Right cardiac atrium (tissue), 5 donors: ENCODE measurements at places on chromosomes 3 and 15. TPM values are rescaled to one million over a fixed set of nuclear protein-coding genes. Genes with fewer than 3 reads are reported as not detected.

B3GALNT1 gene
- 89.6 TPM for total RNA-seq

PRR20G gene
- not detected for total RNA-seq

DNA sequence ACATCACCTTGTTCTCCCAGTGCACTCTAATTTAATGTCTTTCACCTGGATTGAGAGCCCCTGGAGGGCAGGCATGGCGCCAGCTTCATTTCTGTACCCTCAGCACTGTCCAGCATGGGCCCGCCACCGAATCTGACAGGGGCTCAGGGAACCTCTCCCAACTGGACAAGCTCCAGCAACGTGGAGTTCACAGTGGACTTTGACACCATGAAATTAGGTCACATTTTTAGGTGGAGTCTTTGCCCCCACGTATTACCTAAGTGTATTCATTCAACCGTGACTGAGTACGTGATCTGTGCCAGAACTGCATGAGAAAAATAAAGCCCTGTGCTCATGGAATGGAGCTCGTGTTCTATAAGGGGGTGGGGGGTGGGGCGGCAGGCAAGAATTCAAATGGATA lies 94.1 kb upstream of the ATP2B2 start:
- DNase-seq, result no peak

- no peak for DNase-seq
Observed at GRCh38 chr15:82641129-82641798, 5.9 kb downstream of the CPEB1 start.

DNA sequence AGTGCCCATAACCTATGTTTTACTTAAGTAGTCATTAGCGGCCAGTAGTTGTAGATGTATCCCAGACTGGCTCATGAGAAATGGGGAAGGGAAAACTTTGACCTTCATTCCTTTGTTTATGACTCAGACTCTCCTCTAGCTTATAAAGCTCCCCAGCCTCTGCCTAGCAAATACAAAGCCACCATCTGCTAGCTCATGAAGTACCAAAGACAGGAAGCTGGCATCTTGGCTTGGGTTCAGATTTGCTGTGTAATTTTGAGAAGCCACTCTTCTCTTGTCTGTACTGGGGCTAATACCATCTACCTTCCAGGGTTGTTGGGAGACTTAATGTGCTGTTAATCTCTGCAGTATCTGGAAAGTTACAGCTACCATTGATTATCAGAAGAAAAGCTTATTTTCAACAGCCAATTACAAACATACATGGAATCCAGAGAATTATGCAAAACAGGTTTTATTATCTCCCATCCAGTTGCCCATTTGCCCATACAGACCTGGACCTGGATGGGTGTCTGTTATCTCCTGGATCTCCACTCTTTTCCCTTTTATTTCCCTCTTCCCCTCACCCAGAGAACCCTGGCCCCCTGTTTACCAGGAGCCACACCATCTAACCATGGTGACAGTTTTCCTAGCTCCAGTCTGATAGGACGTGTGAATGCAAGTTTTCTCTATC lies 153.8 kb downstream of the SEMA6D start:
- no peak for DNase-seq

DNA sequence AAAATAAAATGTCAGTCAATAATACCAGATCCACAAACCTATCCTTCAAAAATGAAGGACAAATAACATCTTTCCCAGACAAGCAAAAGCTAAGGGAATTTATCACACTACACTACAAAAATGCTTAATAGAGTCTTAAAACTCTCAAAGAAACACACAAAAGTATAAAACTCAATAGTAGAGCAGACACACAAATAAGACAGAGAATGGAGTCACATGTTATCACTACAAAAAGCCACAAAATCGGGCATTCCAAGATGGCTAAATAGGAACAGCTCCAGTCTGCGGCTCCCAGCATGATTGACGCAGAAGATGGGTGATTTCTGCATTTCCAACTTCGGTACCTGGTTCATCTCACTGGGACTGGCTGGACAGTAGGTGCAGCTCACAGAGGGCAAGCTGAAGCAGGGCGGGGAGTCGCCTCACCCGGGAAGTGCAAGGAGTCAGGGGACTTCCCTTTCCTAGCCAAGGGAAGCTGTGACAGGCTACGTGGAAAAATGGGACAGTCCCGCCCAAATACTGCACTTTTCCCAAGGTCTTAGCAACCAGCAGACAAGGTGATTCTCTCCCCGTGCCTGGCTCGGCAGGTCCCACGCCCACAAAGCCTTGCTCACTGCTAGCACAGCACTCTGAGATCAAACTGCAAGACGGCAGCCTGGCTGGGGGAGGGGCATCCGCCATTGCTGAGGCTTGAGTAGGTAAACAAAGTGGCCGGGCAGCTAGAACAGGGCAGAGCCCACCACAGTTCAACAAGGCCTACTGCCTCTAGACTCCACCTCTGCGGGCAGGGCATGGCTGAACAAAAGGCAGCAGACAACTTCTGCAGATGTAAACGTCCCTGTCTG lies 46.3 kb downstream of the SENP7 start:
- DNase-seq, result no peak
